ENCODE measurements at places on chromosomes 6 and 20.
A peak's percentile ranks its signal among the peaks of the same experiment; 100 is the strongest.

DNA sequence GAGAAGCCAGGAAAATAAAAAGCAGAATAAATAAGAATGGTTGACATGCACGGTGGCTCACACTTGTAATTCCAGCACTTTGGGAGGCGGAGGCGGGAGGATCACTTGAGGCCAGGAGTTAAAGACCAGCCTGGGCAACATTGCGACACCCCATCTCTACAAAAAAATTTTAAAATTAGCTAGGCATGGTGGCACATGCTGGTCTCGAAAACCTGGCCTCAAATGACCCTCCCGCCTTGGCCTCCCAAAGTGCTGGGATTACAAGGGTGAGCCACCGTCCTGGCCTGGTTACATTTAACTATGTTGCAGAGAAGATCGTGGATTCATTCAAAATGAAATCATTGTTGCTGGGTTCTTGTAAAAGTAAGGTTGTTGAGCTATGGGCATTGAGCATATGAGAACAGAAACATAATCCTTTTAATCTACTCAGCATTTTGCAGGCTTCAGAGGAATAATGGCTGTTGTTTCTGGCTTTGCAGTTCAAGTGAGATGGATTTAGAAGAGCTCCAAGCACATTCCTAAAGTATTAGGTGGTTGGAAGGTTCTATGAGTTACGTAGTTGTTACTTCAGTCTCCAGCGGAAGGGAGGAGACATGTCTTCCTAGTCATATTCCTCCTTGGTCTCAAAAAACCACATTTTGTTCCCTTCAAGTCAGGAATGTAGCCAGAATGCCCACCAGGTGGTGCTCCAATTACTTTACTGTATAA, 45.6 kb upstream of the RAB23 start:
- DNase-seq, result peak; percentile 25

DNA sequence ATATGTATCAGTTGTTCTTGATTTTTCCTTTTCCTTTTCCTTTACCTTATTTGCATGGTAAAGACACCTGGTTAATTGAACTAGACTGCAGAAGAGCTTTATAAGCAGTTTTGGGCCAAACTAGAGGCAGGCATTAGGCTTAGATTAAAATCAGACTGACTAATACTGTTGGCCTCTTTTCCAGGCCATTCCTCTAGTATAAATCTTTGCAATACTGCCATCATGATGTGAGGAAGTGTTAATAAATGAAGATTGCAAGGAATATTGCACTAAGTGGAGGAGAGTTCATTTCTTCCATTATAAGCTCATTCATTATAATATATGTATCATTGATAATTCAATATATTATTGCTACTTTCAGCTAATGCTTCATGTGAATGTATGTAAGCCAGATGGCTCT, 163.8 kb downstream of the MMUT start:
- no peak for DNase-seq

GRCh38 chr6:169340395-169340794, 86.7 kb upstream of the THBS2 start:
- no peak for DNase-seq

- DNase-seq, result no peak
Observed at GRCh38 chr6:64696053-64696452, 1011.0 kb downstream of the EYS start.

GRCh38 chr6:95084867-95085266, 492.5 kb upstream of the MANEA start:
- DNase-seq, result no peak

GRCh38 chr6:31173406-31173805, 2.9 kb upstream of the POU5F1 start:
- DNase-seq, result no peak

GRCh38 chr6:160952633-160953281, 38.8 kb upstream of the MAP3K4 start:
- no peak for DNase-seq

DNA sequence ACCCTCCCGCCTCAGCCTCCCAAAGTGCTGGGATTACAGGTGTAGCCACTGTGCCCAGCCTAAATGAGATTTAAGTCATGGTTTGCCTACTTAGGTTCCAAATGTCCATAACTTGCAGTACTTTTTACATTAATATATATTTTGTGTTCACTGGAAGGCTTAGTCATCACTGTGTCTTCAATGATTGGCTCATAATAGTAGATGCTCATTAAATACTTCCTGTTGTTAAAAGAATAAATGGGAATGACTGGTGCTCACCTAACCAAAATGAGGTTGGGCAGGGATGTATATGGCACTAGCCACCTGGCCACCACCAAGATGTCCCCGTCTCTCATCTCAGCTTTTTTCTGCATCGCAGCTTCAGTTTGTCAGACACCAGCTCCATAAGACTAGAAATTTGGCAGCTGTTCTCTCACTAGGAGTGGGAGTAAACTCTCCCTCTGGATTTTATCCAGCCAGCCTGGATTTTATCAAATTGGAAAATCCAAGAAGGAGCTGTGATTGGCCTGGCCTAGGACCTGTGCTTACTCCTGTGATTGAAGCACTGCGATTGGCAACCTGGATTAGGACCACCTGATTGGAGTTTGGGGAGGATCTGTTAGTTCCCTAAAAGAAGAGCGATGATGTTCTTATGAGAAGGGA, 1.1 kb upstream of the GLO1 start:
- no peak for DNase-seq

GRCh38 chr20:50230871-50231560, 40.4 kb downstream of the CEBPB start:
- no peak for DNase-seq

DNA sequence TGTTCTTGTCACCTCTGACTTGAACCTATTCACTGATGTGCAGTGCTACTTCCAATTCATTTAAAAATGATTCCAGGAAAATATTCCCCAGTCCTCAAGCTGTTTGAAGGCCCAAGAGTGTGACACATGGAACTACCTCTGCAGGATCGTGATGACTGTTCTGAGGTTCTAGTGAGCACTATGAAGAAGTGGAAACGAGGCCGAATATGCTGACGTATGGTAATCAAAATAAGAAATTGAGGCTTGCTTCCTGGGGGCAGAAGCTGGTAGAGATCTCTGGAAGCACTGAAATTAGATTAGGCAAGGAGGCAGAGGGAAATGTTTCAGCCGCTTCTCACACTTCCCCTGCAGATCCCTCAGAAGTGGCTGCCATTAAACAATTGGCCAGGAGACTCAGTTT, 15.7 kb downstream of the TMEM242 start:
- no peak for DNase-seq

GRCh38 chr6:132445201-132445951, 44.1 kb upstream of the MOXD1 start:
- DNase-seq, result no peak

DNA sequence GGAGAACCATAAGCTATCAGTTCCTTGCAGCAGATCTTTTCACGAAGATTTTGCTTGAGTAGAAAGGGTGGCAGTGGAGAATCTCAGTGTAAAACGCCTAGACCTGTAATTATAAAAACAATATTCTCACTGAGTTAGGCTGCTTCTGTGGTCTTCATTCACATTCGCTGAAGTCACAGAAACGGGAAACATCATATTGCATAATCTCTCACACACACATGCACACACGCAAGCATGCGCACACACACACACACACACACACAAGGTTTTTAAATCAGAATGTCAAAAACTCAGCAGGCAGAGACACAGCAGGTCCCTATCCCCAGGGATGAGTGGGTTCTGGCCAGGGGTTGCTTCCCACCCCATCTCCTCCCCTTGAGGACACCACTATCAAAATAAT, 175.5 kb downstream of the ATXN1 start:
- no peak for DNase-seq

- no peak for DNase-seq
Observed at GRCh38 chr20:32621071-32621890, 36.1 kb upstream of the NOL4L start.
